ENCODE measurements at places on chromosomes 6 and 20.

DNA sequence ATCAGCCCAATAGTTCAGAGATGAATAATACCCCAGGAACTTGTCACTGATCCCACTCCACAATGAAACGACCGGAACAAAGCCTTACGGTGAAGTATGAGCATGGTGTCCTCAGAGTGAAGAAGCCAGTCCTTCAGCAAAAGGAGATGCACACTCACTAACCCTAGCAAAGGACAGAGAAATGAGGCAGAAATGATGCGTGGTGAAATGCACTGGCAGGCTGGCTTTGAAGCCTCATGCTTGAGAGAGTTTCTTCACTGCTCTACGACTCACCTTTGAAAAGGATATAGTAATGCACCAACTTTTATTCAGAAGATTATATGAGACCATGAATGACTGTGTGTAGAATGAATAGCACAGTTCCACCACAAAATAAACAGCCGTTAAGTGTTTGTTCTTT lies 74.8 kb downstream of the PHACTR1 start:
- no peak for DNase-seq

GRCh38 chr6:26249957-26250697 lies 114.9 kb upstream of the BTN3A2 start:
- peak; percentile 67 for DNase-seq

DNA sequence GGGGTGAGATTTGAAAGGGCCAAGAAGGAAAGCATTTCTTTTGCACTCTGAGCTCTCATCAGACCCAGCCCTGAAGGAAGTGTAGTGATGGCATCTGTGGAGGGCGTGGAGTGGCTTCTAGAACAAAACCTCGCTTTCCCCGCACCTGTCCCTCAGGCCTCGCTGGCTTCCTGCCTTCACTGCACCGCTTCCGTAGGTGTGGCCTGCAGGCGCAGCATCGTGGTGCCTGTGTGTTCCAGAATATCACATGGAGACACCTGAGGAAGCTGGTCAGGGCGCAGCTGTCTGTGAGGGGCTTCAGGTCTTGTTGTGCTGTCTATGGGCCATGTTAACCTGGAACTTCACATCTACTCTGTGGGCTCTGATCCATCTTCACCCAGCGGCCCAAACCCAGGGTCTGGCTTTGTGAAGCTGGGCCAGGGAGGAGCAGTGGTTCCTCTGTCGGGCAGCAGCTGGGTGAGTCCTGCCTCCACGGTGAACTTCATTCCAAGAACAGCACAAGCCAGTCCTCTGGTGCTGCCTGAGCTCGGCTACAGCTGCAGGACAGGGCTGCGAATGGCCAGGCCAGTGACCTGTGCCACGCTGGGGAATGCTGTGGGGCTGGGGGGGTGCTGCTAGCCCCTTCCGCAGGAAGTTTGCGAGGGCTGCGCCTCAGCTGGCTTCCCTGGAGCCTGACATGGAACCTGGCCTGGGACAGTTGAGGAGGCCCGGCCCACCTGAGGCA lies 40.9 kb downstream of the DSTN start:
- DNase-seq: peak; percentile 43

GRCh38 chr6:147132889-147133288 lies 71.3 kb upstream of the STXBP5 start:
- DNase-seq: no peak

DNA sequence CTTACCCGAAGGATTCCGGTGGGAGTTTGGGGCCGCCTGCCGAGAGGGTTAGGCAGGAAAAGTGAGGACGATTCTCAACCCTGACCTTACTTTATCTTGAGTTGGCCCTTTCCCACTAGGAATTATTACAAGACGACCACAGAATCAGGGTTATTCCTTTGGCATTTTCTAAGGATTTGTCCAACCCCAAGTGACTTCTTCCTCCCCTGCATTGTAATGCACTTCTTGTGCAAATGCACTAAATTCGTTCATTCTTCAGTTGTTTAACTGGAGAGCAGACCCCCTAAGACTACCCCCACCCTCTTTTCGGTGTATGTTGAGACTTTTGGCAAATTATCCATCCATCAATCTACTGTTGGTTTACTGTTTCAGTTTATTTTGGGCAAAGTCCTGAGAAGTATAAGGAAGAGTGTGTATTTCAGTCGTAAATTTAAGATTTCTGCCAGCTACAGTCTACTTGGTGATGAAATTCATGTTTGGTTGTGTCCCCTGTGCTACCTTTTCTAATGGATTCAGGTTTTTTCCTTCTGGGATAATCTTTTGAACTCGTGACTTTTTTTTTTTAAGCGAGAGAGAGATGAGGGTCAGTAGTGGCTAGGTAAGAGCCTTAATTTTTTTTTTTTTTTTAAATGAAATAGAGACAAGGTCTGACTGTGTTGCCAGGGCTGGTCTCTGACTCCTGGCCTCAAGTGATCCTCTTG lies 611 bp upstream of the TMEM217 start:
- DNase-seq: no peak

- no peak for DNase-seq
Measured at GRCh38 chr6:115847671-115848070, 213.0 kb downstream of the FRK start.

DNA sequence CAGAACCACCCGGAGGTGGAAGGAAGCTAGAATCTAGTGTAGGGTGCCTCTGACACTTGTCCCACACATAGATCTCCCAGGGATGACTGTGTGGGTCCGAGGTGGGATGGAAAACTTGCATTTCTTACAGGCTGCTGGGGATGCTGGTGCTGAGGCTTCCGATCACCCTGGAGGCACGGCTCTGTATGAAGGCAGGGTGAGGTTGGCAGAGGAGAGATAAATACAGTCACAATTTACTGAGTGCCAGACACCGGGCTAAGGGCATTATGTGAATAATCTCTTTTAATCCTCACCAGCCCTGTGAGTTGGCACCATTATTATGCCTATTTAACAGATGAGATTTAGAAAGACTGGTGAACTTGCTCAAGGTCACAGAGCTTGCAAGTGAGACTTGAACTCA lies 250.2 kb upstream of the RREB1 start:
- DNase-seq: no peak

DNA sequence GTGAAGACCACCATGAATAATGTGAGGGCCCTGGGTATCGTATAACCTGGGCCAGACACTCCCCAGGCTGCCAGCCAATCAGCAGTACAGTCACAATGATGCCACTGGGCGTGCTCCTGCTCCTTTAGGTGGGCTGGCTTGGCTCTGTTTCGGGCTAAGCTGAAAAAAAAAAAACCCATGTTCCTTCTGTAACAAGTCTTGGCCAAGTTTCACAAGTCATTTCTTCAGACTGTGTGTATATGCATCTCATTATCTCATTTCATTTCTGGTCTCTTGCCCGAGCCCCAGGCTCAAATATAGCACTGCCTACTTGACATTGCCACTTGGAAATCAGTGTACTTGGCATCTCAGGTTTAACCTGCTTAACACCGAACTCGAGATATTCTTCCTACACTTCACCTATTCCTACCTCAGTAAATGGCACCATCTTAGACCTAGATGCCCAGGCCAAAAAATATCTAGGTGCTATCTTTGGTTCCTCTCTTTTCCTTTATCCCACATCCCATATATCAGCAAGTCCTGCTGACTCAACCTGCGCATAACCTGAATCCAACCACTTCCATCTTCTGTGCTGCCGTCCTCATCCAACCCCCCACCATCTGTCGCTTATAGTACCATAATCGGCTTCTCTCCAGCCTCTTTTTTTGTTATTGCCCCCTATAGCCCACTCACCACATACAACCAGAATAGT lies 1.8 kb downstream of the UQCC2 start:
- DNase-seq: no peak

- DNase-seq: no peak
Measured at GRCh38 chr6:66344796-66345195, 637.8 kb upstream of the EYS start.

DNA sequence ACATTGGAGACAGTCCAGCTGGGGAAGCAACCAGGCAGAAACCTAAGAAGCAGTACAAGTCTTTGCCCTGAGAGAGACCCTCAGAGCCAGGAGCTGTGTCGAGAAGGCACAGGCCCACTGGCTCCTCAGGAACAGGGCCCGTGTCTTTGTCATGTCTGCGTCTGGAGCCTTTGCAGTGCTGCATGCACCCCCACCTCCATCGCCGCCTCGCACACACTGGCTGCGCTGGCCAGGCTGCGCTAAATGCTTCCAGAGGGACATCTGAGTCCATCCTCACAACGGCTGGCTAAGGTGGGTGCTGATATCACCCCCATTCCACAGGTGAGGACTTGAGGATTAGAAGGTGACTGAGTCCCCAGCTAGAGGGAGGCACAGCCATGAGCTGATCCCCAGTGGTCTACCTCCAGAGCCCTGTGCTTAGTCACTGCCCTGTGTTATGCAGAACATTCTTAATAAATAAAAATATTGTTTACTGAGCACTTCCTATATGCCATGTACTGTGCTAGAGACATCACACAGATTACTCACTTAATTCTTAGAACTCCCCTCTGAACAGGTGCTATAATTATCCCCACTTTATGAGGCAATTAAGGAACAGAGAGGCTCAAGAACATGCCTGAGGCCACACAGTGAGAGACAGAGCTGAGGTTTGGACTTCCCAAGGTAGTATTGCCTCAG lies 27.6 kb downstream of the GABRR2 start:
- no peak for DNase-seq

DNA sequence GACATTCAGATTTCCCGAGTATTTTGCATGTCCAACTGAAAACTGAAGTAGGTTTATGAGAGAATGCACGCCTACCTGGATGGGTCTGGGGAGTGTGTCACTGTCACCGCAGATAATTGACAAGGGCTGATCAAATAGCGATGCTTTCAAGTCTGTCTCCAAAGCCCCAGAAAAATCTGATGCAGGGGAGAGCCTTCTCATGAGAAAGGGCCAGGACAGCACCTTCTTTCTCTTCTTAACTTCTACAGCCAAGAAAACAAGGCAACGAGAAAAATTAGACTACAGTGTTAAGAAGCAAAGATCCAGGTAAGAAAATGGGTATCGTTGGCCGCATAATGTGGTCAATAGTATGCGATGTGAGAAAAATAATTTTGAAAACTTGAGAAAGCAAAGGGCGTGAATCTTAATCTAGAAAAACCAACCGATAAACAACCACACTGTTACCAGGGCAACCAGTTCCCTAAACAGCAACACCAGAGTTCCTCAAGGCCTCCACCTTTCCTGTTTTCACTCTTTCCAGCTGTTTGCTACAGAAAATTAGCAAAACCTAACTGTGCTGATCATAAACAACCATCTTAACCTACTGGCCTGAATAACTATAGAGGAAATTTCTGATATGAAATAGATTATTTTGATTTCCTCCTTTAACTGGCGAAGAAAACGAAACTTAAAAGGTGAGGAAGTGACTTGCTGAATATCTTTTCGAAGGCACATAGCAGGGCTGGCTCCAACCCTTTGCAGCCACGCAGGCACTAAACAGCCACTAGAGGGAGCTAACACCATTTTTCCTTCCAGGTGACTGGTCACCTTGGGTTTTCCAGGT lies 2.6 kb downstream of the TAGAP start:
- peak; percentile 70 for DNase-seq

DNA sequence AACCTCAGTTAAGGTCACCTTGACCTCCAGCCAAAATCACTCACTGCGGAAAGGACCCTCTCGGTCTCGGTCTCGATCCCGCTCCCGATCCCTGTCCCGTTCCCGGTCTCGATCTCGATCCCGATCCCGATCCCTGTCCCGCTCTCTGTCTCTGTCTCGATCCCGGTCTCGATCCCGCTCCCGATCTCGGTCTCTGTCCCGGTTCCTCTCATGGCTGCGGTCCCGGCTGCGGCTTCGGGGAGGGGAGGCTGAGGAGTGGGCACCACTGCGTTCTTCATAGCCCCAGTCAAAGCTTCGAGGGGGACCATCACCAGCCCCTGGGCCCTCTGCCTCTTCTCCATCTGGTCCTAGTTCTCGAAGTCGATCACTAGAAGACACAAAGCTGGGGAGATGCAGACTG lies 4.3 kb downstream of the NELFE start:
- no peak for DNase-seq

GRCh38 chr6:11392778-11393507 lies 144.6 kb upstream of the TMEM170B start:
- no peak for DNase-seq

DNA sequence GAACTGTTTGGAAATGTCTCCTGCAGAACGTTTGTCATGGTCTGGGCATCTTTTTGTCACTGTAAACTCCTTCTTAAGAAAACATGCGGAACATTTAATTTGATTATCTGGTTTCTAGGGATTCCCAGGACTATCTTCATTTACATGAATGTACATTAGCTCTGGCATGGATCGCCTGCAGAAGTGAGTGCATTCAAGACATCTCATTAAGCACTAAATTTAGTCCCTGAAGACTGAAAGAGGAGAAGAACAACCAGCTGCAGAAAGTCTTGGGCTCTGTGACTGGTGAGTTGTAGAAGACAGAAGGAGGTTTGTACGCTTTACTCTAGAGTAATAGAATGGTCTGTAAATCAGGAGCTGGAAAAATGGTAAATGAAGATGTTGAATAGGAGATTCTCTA lies 540.7 kb downstream of the BCKDHB start:
- DNase-seq: no peak

DNA sequence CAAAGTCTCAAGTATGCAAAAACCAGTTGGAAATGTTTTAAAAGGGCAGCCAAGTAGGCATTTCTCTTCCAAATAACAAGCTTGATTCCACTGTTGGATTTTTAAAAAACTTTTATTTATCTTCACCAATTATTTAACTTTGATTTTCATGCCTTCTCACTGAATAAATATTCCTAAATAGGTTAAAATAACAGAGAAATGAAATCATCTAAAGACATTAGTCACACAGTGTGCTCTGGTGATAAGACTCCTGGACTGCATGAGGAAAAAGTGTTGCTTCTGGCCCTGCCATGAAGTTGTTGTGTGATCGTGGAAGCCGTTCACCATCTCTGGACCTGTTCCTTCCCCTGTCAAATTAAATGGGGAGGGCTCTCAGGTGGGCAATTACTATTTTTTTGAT lies 33.8 kb upstream of the IGF2R start:
- no peak for DNase-seq

All from T follicular helper cell (primary cell).